Activated CD4-positive, alpha-beta T cell treated with anti-CD3 and anti-CD28 coated beads, Interleukin-2, amount 50 U/mL, for 16 hours (primary cell): ENCODE measurements at places on chromosomes 5 and 9.

DNA sequence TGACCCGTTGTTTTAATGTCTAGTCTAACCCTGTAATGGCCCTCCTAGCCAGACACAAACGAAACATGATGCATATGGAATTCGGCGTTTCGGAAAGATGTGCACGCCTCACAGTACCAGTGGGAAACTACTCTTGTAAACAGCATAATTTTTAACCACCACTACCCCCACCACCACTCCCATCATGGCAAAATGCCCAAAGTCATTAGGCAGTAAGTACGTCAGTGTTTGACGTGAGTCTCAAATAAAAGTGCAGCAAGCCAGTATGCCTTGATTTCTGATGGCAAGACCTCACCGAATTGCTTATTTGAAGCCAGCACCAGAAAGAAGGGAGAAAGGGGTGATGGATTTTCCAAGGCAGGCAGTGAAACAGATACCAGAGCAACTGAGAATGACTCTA lies 71.4 kb downstream of the ADRB2 start:
- no peak for DNase-seq

DNA sequence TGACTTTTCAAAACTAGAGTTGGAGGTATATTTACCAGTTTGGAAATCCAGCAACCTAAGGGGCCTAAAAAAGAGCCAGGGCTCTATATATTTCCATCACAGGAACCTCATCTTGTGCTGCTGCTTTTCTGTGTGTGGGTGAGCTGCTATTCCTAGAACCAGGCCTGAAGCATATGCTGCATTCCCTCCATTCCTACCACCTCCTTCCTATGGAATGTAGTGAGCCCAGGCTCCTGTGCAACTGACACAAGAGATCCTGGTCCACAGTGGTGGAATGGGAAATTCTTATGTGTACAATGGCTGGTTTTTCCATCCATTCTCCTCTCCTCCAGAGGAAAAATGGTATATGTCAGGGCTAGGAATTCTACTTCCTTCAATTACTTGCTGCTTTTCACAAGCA lies 39.1 kb downstream of the SPEF2 start:
- DNase-seq = no peak

GRCh38 chr9:100058699-100059579 lies 39.9 kb downstream of the ERP44 start:
- no peak for DNase-seq

DNA sequence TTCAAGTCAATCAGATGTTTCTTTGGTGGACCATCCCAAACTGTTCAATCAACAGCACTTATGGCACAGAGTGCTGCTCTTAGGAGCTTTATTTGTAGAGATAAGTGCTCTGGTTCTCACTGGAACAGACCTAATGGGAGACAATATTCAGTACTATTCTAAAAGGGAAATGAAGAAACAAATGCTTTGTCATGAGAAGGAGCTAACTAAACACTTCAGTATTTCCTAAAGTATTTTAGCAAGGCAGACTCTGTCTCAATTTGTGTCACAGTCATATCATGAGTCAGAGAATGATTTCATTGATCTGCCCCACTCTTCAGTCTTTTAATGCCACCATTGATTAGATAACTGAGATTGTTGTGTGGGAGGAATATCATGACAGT lies 175.3 kb downstream of the SLF1 start:
- peak; percentile 77 for DNase-seq

GRCh38 chr5:57366744-57367143 lies 115.9 kb downstream of the ACTBL2 start:
- no peak for DNase-seq

GRCh38 chr9:125763394-125763801 lies 16.2 kb downstream of the PBX3 start:
- no peak for DNase-seq

DNA sequence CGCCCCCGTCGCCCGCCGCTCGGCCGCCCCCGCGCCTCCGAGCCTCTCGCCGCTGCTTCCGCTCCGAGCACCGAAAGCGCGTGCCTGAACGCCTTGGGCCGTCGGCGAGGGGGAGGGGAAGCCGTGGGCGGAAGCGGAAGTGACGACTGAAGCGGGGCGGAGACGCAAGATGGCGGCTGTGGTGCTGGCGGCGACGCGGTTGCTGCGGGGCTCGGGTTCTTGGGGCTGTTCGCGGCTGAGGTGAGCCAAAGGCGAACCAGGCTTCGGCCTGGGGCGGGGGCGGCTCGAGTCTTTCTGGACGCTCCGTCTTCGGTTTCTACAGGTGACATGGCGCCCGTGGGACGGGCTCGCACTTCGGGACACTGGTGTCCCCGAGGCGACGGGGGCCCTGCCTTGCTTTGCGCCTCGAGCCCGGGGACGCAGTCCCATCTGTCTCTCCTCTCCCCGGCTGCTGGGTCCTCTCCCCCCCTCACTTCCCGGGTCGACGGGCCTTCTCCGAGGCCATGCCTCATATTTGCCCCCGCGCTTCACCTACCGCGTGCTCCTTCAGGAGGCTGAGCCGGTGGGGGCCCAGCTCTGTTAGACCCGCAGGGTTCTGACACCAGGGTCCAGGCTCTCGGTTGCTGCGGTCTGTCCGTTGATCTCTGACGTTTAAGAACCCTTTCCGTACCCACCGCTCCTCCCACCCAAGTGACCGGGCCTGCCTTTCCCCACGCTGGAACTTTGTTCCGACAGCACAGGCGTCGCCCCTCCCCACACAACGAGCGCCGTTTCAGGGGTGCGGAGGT lies at the start of the genes ENTR1 and PMPCA:
TSS of gene ENTR1 (minus strand) at position 115 of the 788 bp plus-strand sequence. CDS start 217 bp downstream, outside the sequence.
TSS of gene PMPCA (plus strand) at position 159 of the 788 bp plus-strand sequence. CDS start at position 170, 11 bp downstream.
- peak; percentile 94 for DNase-seq

DNA sequence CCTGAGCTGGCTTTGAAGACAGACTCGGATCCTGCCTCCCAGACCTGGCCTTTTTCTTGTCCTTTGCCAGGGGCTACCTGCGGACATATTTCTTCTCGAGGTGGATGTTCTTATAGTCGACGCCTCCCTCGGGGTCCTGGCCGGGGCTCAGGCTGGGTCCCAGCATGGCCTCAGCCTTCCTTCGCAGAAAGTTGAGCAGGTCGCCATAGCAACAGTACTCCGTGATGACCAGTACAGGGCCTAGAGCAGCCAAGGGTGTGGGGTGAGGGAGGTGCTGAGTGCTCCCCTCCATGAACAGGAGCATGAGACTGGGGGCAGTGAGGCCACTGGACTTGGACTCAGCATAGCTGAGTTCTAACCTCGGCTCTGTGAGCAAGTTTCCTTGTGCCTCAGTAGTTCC lies 26.7 kb downstream of the CSF1R start:
- DNase-seq = no peak

GRCh38 chr9:4555236-4555635 lies 65.0 kb downstream of the SLC1A1 start:
- DNase-seq = no peak

- peak; percentile 29 for DNase-seq
These were observed 293.0 kb downstream of the ZNF608 start for GRCh38 chr5:124453221-124454051.

DNA sequence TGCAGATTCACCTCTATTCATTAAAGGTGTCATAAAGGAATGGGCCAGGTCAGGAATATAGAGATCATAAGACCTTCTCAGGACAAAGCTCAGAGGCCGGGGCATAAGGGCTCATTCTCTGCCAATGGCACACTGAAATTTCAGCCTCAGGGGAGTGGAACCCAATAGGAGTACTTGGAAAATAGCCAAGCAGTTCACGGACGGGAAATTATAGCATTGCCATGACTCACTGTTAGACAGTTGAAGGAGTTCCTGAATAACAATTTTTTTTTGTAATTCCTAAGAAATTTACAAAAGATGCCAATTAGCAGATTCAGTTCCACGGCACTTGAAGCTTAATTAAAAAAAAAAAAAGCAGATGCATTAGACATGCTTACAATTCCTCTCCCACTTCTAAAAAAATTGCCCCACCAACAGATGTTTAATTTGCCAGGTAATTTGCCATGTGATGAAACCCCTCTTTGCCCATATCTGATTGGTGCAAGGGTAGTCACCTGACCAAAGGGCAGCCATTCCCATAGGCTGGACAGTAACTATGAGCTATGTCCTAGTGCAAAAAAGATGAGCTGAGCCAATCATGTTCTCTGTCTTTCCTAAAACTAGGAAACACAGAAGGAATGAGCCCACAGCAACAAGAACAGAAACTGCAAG lies 58.6 kb downstream of the PTCD2 start:
- DNase-seq = no peak

DNA sequence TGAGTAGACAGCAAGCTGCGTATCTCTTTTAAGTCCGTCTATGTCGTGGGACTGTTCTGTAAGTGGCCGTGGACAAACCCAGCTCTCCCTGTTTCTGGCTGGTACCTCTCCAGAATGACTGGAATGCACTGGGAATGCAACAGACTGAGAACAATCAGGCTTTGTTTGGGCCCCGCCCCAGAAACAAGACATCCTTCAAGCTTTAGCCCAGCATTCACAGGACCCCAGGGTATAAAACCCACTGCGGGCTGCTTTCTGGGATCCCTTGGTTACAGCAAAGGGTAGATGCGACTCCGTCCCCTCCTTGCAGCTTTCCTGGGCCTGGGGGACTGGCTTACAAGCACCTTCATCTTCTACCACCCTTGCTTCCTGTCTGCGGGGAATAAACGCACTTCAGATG lies 45.6 kb upstream of the SPTLC1 start:
- no peak for DNase-seq

- no peak for DNase-seq
These were observed 20.5 kb downstream of the NEURL1B start for GRCh38 chr5:172661526-172661925.

GRCh38 chr5:180641566-180641900 lies 7.9 kb downstream of the FLT4 start:
- no peak for DNase-seq

DNA sequence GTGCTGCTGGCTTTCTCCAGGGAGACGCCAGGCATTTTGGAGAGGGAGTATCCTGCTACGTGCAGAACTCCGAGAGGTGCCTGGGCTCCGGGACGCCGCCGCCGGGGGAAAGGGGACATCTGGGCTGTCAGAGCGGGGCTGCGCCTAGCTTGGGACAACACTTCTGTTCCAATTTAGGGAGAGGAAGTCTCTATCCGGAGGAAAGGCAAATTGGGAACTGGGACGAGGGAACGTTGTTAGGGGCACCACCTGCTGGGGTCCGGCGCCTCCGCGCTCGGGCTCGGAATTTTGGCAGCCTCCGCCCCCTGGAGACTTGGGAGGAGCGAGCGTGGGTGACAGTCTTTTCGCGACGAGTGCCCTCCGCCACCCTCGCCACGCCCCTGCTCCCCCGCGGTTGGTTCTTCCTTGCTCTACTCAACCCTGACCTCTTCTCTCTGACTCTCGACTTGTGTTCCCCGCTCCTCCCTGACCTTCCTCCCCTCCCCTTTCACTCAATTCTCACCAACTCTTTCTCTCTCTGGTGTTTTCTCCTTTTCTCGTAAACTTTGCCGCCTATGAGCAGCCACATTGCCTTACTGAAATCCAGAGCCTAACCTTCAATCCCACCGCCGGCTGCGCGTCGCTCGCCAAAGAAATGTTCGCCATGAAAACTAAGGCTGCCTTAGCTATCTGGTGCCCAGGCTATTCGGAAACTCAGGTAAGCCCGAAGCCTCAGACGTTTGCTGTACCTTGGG lies 1.6 kb downstream of the TSLP start:
- DNase-seq = peak; percentile 60

DNA sequence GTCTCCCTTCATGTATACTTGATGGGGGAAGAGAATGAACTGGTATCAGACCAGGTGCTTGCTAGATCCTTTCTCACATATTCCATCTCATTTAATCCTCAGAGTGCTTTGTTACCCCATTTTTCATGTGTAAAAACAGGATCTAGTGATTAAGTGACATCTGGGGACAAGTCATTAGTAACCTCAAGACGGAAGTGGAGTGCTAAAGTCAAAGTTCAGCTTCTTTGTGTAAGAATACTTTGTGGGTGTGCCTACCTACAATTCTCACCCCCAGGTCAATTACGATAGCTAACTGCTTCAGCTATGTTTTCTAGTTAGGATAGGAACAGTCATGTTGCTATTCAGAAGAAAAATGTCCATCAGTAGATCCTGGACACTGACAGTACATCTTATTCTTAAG lies 3.1 kb upstream of the FAM120AOS start:
- DNase-seq = no peak

DNA sequence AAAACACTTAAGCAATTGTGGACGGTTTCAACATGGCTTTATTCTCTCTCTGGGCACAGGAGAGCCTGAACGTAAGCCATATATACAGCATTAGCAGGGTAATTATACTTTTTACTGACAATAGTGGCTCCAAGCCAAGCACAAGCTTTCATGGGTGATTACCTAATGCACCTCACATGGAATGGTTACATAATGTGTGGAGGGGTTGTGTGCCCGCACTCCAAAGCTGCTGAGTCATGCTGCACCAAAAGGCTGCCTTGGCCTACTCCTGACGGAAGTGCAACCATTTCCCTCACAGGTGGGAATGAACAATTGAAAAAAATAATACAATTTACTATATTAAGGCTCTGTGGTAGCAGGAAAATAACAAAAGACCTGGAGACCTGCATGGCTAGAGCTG lies 86.5 kb upstream of the ATP10B start:
- no peak for DNase-seq

DNA sequence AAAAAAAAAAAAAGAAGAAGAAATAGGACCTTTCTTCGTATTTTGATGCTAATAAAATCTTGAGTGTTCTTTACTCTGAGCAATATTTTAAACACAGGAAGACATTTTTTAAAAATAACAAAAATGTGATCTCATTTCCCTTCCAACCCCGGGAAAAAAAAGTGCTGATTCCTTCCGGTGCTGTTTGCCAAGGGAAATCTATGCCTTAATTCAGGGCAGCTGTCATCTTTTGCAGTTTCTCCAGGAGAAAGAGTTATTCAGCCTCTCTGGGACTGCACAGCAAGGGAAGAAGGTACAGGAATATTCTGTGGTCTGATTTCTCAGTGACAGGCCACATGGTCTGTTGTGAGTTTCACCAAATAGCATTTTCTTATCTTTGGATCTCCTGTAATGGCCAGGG lies 291.9 kb upstream of the IRX1 start:
- DNase-seq = no peak

- DNase-seq = peak; percentile 27
These were observed 160.4 kb downstream of the SIL1 start for GRCh38 chr5:139037732-139038131.

GRCh38 chr5:16546732-16547131 lies 70.1 kb downstream of the RETREG1 start:
- no peak for DNase-seq

GRCh38 chr5:43268188-43268820 lies 44.9 kb downstream of the HMGCS1 start:
- no peak for DNase-seq

- no peak for DNase-seq
These were observed 471.6 kb downstream of the DNAH5 start for GRCh38 chr5:13472842-13473241.
